ENCODE measurements at places on chromosomes 7 and 10.

- DNase-seq, result no peak
These were observed 39.4 kb upstream of the PHF14 start for GRCh38 chr7:10934292-10934691.

DNA sequence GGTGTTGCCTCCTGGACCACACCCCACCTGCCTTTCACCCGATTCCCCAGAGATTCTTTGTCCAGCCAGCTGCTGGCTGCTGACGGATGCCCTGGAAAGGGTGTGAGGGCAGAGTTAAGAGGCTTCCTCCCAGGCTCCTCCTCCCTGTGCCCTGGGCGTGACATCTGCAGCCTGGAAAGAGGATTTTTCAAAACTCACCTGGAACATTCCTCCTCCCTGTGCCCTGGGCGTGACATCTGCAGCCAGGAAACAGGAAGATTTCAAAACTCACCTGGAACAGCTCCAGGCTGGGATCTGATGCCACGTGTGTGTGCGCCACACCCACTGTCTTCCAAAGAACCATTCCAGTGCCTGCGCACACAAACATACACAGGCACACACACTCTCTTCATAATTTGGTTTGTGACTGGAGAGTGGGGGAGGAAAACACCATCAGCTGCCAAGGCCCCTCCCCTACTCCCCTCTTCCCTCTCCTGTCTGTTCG, 5.2 kb downstream of the MARVELD1 start:
- peak; percentile 35 for DNase-seq

DNA sequence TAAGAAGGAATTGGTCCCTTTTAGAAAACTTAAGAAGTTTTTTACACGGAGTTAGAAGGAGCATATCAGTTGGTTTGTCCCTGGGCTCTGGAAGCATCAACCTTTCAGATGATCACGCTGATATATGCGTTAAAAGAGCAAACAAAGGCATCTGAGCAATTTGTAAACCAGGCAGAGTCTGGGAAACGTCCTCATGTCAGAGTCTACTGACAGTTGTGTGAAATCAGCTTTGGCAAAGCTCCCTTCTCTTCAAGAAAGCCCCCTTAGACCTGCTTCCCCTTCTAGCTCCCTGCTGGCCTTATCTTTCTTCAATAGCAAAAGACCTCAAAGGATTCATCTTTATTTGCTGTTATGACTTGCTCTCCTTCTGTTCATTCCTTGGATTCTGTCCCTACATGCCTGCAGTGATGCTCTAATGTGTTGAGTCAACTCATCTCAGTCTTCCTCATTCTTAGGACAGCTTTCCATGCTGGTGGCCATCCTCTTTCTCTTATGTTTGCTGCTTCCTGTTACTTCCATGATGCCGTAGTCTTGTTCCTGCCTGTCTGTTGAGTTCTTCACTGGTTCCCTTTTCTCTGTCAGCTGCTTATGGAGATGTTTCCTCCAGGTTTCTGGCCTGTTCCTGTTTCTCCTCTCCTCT, 106.5 kb upstream of the BMPER start:
- DNase-seq, result no peak

- no peak for DNase-seq
These were observed 676.7 kb downstream of the PCDH15 start for GRCh38 chr10:54124209-54124885.

DNA sequence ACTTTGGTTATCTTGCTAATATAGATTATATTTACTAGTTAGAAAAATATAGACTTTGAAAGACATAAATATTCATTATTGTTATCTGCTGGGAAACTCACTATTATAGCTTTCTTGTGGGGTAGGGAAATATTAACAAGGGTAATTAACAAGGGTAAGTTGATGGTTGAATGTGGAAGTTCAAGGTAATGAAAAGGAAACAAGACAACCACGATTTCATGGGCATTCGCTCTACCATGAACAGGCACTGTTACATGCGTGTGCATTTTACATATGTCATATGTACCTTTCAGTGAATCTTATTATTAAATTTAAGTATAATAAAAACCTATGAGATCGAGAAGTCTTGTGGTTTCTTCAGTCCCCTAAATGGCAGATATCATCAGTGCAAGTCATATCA, 251.0 kb upstream of the IMMP2L start:
- DNase-seq, result no peak

DNA sequence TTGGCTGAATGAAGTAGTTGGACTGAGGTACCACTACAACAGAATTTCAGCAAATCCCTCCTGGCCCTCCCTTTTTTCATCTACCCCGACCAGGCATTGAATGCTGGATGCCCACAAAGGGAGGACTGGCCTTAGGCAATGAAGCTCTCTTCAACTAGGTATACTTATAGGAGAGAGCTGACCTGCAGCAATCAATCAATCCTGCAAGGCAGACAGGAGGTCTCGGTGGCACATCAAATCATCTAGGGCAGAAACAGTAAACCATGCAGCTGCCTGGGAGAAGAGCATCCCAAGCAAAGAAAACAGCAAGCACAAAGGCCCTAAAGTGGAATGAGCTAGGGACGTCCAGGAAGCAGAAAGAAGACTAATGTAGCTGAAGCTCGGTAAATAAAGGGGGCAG, 2.4 kb upstream of the ABRAXAS2 start:
- no peak for DNase-seq

GRCh38 chr10:70324339-70324861, 40.6 kb upstream of the NPFFR1 start:
- DNase-seq, result no peak

GRCh38 chr7:15204421-15204820, 301.9 kb upstream of the DGKB start:
- no peak for DNase-seq

- no peak for DNase-seq
These were observed 62.9 kb upstream of the MXI1 start for GRCh38 chr10:110144507-110144906.

GRCh38 chr7:26525398-26526264, 234.0 kb downstream of the SNX10 start:
- DNase-seq, result peak; percentile 93

DNA sequence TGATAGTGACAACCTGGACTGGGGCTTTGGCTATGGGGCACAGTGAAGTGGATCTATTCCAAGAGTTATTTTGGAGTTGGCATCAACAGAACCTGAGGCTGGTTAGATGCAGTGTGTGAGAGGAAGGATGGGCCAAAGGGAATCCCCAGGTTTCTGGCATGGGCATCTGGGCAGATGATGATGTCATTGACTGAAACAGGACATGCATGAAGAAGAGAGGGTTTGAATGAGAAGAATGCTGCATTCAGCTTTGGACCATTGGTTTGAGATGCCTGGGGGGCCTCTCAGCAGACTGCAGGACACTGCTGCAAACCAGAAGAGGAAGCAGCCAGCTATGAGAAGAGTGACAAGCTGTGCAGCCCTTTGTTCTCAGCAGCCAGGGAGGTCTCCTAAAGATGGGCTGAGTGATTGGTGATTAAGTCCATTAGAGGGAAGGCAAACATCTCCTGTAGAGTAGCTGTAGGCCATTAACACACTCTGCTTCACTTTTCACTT, 23.1 kb upstream of the PIK3CG start:
- peak; percentile 94 for DNase-seq

DNA sequence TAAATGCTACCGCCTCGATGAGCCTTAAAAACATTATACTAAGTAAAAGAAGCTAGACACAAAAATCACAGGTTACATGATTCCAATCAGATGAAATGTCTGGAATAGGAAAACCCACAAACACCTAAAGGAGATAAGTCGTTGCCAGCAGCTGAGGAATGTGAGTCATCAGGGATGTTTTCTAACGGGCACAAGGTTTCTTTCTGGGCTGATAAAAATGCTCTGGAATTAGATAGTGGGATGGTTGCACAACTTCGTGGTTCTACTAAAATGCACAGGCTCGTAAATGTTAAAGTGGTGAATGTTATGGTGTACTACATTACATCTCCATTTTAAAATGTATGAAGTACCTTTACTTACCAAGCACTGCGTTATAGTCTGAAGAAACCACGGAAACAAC, 9.7 kb downstream of the ABLIM1 start:
- DNase-seq, result no peak

- no peak for DNase-seq
These were observed 24.3 kb downstream of the PRLHR start for GRCh38 chr10:118571123-118571522.

- no peak for DNase-seq
These were observed 176.4 kb downstream of the ELFN1 start for GRCh38 chr7:1846331-1847065.

GRCh38 chr10:29746080-29746797, 111.5 kb upstream of the SVIL start:
- no peak for DNase-seq

- no peak for DNase-seq
These were observed 81.6 kb downstream of the DNAJB6 start for GRCh38 chr7:157418204-157419034.

DNA sequence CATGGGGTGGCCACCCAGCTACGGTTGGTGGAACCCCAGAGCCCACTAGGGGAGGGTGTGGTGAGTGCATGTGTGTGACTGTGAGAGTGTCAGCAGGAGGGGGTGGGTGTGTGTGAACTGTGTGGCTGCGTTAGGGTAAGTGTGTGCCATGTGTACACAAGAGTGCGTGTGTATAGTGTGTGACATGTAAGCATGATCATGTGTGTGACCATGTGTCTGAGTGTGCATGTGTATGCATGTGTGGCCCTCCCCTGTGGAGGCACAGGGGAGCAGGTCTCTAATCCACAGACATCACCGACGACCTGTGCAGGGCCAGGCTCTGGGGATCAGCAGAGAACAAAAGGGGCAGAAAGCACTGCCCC, 3.5 kb upstream of the CFAP46 start:
- DNase-seq, result no peak

- DNase-seq, result no peak
These were observed 80.1 kb downstream of the TCERG1L start for GRCh38 chr10:131231323-131231964.

DNA sequence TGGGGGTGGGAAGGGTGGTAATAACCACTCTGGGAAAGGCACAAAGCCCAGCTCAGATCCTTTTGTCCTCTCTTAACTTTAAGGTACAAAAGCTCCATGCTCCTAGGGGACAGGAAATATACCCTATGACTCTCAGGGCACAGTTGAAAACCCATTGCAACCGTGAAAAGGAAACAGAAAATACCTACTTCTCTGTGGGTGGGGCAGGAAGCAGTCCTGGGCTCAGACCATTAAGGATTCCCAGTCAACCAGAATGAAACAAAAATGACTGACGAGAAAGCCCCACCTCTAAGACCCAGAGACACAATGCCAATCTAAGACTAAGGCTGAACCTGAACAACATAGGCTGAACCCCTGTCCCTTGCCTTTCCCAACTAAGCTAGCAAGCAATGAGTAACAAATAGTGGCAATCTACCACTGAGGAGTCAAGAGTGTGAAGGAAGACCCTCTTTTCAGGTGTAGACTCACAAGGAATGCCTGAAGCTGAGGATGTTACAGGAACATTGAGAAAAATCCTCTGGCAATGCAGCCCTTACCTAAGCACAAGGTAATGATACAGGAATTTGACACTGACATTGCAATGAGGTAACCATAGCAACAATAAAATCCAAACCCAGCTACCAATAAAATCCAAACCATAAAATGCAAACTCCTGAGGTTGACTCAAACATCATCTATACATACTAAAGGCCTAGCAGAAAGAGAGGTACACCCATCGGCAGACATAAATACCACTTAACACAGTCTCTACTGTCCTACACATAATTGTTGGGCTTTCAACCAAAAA, 380.1 kb downstream of the HPSE2 start:
- DNase-seq, result no peak

DNA sequence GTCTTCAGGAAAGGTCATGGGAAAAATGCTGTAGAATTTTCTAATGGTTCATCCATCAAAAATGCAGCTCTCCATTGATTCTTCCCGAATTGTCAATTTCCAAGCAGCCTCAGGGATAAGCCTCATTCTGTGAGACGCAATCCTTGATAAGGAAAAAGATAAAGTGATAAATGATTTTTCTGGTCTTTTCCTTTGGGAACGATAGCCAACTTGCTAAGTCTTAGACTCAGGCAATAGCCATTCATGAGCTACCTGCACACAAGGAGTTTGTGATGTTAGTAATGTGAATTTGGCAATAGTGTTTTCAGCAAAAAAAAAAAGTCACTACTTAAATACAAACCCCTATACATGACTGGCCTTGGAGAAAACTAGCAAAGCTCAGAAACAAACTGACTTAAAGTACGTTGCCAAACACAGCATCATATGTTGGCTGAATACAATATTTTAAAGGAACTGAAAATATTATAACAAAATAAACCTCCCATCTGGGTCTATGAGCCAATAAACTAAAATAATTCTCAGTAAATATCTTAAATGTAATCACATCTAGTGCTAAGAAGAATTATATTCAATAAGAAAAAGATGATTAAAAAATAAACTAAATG, 75.5 kb downstream of the KLF6 start:
- DNase-seq, result no peak

- DNase-seq, result peak; percentile 75
These were observed 201.0 kb upstream of the TPK1 start for GRCh38 chr7:145036604-145037405.

DNA sequence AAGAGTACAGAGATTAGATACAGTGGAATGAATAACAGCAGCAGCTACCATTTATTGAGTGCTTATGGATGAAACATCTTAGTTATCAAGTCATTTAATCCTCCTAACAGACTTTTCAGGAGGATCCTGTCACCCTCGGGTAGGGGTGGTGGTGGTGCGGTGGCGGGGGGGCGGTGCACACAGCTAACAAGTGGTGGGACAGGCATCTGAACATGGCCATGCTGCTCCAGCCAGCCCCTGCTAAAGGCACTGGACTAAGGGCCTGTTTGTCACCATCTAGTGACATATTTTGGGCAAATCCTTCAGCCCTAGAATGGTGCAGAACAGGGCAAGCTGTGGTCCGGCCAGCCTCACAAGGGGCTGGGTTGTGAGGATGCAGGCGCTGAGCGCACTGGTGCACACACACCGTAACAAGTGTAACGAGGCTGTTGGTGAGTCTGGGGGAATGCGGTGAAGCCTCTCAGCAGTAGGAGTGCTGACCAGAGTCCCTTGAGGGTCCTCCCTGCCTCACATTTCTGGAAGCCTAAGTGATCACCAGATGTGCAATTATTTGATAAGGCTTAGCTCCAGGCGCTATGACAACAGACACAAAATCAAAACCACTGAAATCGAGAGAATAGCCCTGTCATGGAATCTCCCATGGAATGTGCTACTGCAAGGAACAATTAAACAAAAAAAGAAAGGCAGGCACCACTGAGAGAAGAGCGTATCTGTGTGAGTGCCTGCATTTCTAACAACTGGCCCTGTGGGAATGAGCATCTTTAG, 102.2 kb downstream of the RNF216 start:
- DNase-seq, result no peak

DNA sequence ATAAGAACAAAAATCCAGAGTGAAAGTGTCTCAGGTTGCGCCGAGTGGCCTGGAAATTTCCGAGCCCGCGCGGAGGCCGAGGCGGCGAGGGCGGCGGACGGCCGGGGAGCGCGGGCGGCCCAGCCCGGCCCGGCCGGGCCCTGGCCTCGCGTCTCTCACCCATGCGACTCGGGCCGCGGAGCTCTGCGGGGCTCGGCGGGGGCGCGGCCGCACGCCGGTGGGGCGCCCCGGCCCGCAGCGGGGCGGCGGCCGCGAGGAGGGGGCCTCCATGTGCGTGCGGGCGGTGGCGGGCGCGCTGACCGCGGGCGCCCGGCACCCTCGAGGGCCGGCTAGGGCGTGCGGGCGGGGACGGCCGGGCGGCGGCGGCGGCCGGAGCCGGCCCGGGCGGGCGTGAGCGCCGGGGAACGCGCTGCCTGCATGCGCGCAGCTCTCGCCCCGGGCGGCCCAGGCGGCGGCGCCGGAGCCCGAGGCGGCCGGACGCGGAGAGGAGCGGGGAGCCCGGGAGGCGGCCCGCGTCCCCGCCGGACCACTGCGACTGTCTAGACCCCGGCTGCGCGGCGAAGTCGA, 302 bp upstream of the EN2 start:
- peak; percentile 27 for DNase-seq

Measured in NCI-H2081 (cell line).